NCI-H345 (cell line): ENCODE measurements at places on chromosomes 2 and 18.
A peak's percentile ranks its signal among the peaks of the same experiment; 100 is the strongest.

DNA sequence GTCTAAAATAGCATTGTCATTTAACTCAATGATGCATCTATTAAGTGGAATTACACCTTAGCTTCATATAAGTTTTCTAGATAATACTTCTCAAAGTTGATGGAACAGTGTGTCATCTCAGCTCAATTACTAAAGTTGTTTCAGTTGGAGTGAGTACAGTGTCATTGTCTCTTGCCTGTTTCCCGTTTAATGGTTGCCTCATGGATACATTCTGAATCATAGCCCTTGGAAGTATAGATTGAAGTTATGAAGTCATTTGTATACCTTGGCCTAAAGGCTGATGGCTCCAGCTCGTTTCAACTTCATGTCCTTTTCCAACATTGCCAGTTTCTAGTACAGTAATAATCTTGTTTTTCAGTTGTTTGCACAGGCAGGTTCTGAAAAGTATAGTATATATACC is 130.5 kb upstream of the NOSTRIN start:
- no peak for DNase-seq

- DNase-seq = no peak
Observed at GRCh38 chr2:102340778-102341177, 14.8 kb upstream of the IL18R1 start.

- no peak for DNase-seq
Observed at GRCh38 chr2:31822587-31822986, 188.2 kb downstream of the MEMO1 start.

- no peak for DNase-seq
Observed at GRCh38 chr2:136666-137065, 90.4 kb upstream of the FAM110C start.

DNA sequence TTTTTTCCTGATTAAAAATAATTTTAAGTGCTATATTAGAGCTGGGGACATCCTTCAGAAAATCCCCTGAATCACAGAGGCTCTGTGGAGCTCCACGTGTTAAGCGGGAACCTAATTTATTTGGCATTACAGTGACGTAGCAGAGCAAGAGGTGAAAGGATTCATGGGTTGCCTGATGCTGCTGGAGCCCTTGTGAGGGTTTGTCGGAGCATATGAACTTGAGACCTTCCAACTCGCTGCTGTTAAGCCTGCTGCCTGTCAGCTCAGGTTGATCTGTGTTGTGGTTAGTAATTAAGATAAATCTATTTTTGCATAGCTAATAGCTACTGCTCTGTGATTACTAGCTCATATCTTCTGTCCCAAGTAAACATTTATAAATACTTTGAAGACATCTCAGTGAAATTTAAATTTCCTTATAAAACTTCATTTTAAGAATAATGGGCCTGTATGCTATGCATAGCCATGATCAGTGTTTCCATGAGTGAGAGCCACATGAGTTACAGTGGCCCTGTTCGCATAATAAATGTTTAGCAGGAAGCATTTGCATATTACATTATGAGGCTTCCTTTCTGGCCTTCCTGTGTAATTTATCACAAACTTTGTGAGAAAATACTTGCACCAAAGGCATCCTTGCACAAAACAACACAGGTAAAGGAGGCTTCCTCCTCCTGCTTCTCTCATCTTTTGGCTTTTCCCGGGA is 438.9 kb downstream of the PTPRM start:
- no peak for DNase-seq

- DNase-seq = no peak
Observed at GRCh38 chr2:17719562-17720371, 33.8 kb downstream of the SMC6 start.

GRCh38 chr2:118223511-118223991 is 135.3 kb downstream of the INSIG2 start:
- no peak for DNase-seq

- DNase-seq = no peak
Observed at GRCh38 chr2:159712929-159713420, 669 bp downstream of the MARCHF7 start.

- no peak for DNase-seq
Observed at GRCh38 chr2:118845522-118846441, 1.7 kb downstream of the EN1 start.

DNA sequence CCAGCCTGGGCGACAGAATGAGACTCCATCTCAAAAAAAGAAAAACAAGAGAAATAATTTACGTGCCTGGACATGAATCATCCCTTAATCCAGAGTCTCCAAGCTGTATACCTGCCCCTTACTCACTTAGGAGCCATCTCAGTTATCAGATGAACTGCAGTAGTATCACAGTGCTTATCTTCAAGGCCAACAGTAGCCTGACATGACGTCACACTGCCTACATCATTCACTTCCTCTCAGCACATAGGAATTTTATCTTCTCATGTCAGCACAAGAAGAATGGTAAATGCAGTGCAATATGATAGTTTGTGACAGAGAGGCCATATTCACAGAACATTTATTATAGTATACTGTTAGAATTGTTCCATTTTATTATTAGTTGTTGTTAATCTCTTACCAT is 216.6 kb downstream of the SS18 start:
- DNase-seq = no peak

DNA sequence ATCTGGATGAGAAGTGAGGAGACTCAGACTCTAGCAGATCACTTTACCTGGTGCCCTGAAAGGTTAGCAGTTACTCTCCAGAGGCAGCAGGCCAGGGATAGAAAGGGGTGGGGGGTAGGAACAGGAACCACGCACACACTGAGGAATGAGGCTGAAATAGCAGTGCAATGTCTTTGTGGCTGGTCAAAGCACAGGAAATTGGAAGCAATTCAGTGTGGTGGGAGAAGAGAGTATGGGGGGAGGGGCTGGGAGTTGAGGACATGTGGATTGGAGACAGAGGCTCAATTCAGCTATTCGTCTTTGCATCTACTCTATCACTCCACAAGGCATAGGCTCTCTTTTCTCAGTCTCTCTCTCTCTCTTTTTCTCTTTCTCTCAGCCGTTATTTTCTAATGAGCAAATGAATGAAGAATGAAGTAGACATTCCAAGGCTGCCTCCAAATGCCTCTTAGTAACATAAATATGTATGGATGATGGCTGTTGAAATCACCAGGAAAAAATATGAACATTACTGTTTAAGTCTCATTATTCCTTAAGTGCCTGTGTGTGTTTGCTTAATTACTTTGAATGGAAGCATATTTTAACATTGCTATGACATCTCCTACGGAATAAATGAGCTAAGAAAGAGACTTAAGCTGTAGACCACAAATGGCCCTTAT is 979.4 kb downstream of the TSN start:
- no peak for DNase-seq

DNA sequence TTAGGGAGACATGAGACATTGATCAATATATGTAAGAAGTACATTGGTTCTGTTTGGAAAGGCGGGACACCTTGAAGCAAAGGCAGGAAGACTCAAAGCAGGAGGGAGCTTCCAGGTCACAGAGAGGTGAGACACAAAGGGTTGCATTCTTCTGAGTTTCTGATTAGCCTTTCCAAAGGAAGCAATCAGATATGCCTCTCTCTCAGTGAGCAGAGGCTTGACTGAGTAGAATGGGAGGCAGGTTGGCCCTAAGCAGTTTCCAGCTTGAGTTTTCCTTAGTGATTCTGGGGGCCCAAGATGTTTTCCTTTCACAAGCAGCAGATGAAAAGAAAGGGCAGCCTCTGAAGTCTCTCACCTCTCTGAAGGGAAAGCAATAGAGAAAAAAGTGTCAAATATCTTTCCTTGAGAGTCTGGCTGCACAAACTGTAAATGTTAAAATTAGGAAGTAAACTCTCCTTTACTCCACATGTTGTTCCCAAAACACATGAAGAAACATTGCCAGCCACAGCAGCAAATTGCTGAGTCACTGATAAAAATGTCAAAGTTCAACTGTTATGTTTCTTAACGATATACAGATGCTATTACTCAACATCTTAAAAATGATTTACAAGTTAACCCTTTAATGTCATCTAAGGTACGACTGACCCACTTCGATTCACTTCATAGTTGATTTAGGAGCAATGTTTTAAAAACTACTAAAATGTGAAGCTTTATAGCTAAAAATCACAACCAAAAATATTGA is 40.3 kb downstream of the CYB5A start:
- no peak for DNase-seq

DNA sequence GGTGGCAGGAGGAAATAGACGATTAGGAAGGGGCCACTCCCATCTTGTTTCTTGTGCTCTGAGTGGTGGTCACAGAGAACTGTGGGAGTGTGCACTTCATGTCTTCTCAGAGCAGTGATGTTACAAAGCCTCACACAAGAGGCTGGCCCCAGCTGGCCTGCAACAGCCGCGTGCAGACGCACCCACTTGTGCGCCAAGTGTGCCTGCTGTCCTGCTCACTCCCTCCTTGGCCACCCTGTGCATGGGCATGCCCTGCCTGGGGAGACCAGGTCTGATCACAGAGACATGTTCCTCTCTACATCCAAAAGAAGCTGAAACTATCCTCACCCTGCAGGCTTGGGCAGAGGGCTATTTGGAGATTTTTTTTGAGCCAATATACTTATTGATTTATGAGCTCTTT is 108.4 kb downstream of the MRO start:
- DNase-seq = no peak

DNA sequence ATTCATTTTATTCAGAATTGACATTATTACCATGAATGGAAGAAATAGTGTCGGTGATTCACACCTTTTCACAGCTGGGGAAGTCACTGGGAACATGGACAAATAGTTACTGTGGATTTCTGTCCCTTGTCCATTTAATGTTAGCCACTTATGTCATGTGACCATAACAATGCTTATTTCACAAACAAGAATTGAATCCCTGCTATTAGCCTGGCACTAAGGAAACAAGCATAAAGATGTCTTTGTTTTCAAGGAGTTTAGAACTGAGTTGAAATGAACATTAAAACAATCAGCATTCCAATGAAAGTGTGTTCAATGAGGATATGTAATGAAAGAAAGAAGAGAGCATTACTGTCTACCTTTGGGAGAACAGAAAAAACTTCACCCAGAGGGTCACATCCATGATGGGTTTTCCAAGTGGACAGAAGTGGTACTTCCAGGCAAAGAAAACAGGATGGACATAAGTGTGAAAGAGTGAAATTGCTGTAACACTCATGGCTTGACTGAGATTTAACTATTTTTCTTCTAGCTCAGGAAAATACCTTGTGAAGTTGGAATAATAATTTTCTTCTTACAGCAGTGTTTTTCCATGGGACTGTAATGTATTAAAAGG is 324.5 kb upstream of the UBE2E3 start:
- DNase-seq = no peak

DNA sequence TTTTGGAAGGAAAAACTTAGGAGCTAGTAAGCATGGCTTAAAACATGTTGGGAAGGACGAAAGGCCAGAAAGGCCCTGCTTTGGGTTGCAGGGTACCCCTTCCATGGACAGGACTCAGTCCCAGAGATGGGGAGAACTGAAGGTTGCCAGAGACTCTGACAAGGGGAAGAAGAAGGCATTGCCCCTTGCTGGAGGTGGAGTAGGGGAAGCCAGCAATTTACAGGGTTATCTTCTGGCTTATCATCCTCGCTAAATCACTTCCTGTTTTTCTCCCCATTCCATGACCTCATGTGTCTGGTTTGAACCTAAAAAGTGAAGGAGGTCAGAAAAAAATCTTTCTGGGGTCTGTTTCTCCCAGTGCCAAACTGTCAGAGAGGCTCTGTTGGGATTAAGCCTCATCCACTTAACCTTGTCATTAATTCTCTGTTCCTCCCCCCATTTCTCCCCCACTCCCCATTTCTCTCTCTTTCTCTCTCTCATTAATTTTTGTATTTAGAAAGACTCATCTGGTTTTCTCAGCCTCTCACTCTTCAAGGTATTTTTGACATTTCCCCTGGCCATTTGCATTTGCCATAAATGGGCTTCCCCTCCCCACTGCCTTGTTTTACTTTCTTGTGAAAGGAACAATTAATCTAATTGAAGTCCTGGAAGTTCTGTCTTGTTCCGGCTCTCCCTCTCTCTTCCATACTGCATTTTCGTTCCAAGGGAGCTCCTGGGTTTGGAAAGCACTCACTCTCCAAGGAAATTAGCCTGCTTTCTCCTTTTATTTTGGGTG is 17.4 kb downstream of the NRP2 start:
- DNase-seq = no peak

GRCh38 chr2:30964334-30965005 is 157.2 kb upstream of the CAPN13 start:
- peak; percentile 88 for DNase-seq

- DNase-seq = peak; percentile 32
Observed at GRCh38 chr2:95346231-95346737, 49.1 kb downstream of the KCNIP3 start.

GRCh38 chr2:66431846-66432587 is 2.9 kb upstream of the MEIS1 start:
- no peak for DNase-seq

DNA sequence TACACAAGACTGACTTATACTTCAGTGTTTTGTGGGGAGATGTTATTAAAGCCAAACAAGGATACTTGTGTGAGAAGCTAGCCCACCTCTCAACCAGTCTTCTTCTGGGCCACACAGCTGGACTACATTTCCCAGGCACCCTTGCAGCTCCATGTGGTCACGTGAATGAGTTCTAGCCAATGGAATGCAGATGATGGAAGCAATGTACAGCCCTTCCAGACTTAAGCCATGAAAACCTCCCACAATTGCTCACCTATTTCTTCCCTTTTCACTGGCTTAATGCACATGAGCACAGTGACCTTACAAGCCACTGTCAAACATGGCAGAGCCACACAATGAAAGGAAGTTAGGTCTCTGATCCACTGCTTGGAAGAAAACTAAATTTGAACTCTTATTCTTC is 20.4 kb upstream of the FEZ2 start:
- no peak for DNase-seq

- no peak for DNase-seq
Observed at GRCh38 chr18:79102886-79103285, 33.7 kb downstream of the ATP9B start.

DNA sequence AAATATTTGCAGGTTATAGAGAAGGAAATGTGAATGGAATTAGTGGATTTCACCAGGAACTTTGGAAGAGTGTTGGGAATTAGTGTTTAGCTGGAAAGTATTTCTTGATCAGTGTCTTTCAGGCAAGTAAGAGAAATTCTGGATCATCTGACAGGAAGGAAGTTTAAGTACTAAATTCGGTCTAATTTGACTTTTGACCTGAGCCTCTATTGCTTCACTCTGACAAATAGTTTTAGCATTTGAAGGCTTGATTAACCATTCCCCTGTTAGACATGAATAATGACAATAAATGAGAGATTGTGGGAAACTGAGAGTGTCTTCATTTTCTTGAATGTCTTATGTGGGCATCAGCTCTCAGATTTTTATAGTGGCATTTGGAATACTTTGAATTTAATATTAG is 16.0 kb downstream of the CCNT2 start:
- no peak for DNase-seq

GRCh38 chr2:12716032-12716281 is 779 bp upstream of the TRIB2 start:
- DNase-seq = peak; percentile 80

DNA sequence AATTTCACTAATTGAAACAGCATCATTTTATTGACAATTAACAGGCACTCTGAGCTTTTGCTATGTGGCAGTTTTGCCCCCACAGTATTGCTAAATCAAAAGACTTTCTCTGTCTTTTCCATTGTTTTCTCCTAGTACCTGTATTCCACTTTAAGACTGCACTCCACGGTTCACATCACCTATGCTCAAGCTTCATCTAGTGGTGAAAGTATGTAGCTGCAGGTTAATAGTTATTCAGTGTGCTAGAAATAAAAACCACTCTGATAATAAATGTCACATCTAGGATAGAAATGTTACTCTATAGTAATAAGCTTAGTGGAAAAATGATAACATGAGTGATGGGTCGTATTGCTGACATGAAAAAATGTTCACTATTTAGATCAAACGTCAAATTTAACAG is 24.6 kb downstream of the ARL6IP6 start:
- peak; percentile 19 for DNase-seq

- DNase-seq = no peak
Observed at GRCh38 chr2:17747684-17748452, 5.7 kb downstream of the SMC6 start.

- DNase-seq = no peak
Observed at GRCh38 chr2:2823061-2823753, 492.1 kb upstream of the MYT1L start.
